ENCODE measurements at places on chromosomes 5 and 9.

DNA sequence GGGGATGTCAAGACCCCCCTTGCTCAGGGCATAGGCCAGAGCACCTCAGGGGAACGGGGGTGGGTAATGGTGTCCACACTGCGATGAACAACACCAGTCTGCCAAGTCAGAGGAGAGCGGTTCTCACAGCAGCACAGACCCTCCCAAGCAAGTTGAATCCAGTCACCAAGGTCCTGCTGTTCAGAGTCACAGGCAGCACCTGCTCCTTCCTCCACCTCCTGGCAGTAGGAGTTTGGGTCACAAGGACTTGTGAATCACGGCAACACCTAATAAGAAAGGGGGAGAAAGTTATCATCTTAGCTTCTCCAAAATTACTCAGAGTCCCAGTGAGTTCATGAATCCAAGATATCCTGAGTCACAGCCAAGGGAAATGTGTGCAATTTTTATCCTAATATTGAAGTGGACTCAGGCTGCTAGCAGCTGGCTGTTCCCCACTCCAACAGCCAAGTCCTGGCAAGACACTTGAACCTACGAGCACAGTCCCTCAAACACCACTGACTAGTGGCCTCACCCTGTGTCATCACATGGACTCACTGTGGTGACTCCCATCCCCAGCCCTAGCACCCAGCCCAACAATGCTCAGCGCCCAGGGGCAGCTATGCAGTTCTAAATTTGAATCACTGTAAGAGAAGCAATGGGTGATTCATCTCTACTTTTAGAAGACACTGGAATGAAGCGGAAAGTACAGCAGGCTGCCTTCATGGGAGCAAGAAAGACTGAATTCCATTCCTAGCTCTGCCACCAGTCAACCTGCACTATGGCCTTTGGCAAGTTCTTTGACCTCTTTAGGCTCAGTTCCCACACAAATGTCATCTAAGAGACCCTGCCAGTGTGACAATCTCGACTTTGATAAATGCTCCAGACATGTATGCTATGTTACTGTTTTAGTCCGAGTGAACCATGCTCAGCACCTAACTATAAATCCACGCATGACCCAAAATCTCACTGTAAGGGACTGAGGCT is 113.7 kb downstream of the KLHL3 start:
- no peak for DNase-seq

DNA sequence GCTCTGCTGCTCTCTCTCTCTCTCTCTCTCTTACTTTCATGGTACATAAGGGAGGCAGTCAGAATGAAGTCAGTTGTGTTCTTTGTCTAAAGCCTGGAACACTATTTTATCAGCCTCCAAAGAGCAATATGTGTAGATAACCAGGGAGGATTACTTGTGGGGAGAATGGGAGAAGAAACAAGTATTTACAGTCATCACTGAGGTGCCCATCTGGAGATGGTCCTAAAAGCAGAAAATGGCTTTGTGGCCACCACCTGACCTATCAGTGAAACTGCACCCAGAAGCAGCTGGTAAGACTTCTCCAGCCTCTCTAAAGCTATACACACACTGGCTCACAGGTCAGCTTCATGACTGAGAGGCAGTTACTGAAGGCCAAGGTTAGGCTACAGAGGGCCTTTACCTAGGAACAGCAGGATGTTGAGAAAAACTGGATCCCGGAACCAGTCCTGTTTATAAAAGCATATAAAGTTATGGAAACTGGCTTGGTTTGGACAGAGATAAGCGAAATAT is 75.1 kb downstream of the MRPS27 start:
- peak; percentile 6 for DNase-seq

DNA sequence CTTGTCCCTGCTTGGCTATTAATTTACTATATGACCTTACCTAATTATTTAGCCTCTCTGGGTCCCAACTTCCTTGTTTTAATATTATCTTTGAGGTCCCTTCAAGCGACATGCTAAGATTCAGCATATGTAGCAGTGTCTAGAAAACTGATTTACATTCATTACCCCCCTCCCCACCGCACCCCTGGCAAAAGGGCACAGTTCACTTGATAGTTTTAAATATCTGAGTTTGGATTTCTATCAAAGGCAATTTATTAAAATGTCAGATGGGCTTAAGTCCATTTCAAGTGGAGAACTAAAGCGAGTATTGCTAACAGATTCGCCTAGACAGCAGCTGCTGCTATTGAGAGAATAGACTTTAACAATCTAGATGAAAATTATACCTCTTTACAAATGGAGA is 3.9 kb downstream of the CEMIP2 start:
- DNase-seq, result no peak

GRCh38 chr9:78470216-78470615 is 173.3 kb downstream of the PSAT1 start:
- no peak for DNase-seq

GRCh38 chr5:67065237-67065636 is 131.4 kb downstream of the CD180 start:
- peak; percentile 61 for DNase-seq

DNA sequence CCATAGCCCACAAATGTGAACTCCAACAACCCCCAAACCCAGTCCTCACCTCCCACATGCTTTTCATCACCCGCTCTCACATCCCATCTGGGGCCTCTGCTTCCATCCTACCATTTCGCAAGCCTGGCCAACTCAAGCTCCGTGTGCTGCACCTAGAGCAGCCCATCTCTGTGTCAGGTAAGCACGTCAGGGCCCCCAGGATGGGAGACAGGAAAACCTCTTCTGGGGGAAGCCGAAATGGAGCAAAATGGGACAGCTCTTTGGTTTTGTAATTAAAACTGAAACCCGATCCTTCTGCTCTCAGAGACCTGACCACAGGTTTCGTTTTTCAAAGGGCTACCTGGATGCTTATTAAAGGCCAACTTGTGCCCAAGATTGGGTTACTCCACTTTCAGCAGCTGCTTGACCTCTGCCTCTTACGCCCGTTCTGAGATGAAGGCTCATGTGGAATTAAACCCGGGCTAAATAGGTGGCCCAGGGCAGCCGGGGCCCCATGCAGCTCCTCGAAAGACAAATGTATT is 287.7 kb downstream of the SLIT3 start:
- no peak for DNase-seq

DNA sequence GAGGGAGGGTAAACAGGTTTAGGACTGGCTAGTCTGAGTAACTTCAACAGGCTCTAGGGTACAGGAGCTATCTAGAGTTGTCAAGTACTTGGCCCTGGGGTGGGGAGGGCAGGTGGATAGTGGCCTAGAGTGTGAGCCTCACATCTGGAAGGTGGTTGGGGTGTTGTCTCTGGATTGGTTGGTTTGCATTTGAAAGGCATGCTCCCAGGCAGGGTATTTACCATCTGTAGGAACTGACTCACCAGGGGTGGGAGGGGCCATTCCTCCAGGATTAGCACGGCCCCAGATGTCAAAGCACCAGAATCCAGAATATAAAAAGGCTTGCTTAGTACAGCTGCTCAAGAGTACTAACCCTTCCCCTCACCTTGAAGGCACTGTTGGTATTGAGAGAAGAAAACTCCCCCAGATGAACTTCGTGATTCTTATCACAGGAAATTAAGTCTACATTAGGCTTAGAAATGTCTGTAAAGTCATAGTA is 193.3 kb downstream of the NTRK2 start:
- no peak for DNase-seq

GRCh38 chr5:151249281-151249680 is 3.7 kb upstream of the GM2A start:
- DNase-seq, result no peak

GRCh38 chr9:131237931-131238401 is 38.3 kb downstream of the FAM78A start:
- DNase-seq, result peak; percentile 96

- DNase-seq, result no peak
Observed at GRCh38 chr5:107772418-107773310, 101.9 kb upstream of the EFNA5 start.

GRCh38 chr5:68170826-68171558 is 44.6 kb upstream of the PIK3R1 start:
- DNase-seq, result no peak

DNA sequence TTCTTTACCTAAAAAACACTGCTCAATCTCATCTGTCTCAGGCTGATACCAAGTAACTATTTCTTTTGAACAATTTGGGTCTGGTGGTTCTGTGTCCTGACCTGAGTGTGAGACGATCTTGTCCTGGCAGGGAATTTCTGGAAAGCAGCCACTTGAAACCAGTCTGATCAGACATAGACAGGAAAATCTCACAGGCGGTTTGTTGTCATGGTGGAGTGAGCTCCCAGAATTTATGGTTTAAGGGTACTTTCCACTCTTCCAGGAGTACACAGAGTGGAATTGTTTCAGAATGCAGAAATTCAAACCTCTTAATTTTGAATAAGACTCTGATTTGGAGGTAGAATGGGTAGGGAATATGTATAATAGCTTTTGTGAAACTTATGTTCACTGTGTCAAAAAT is 268.2 kb downstream of the ISL1 start:
- DNase-seq, result no peak

DNA sequence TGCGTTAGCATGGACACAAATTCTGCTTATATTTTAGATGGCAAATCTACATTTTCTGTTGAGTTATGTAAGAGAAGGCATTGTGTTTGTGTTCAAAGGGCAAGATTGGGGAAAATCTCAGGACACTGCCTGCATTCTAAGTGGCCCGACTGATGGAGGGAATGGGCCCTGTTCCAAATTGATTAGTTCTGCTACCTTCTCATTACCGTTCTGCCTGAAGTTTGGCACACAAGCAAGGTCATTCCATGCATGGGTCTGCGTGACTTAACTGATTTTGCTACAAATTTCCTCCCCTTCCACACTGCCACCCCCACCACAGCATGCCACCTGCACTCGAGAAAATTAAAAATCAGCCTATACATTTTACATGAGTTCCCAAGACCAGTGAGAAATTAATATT is 409.9 kb downstream of the BRINP1 start:
- DNase-seq, result no peak

DNA sequence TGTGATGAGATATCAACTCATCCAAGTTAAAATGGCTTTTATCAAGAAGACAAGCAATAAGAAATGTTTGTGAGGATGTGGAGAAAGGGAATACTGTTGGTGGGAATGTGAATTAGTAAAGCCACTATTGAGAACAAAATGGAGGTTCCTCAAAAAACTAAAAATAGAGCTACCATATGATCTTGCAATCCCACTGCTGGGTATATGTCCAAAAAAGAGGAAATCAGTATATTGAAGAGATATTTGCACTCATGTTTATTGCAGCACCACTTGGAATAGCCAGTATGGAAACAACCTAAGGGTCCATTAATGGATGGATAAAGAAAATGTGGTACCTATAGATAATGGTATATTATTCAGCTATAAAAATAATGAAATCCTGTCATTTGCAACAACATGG is 25.1 kb downstream of the PPIP5K2 start:
- no peak for DNase-seq
